NCI-H1436 (cell line): ENCODE measurements at places on chromosomes 13 and 19.

GRCh38 chr19:2540646-2541454 lies 64.9 kb downstream of the GADD45B start:
- DNase-seq, result no peak

GRCh38 chr13:64993514-64994164 lies 2236.5 kb downstream of the PCDH9 start:
- DNase-seq, result no peak

- peak; percentile 47 for DNase-seq
Observed at GRCh38 chr19:10269333-10270179, 1.4 kb upstream of the ICAM1 start.

GRCh38 chr13:49561062-49561410 lies 24.3 kb downstream of the RCBTB1 start:
- no peak for DNase-seq

- no peak for DNase-seq
Observed at GRCh38 chr13:94813920-94814475, 101.7 kb upstream of the SOX21 start.

- no peak for DNase-seq
Observed at GRCh38 chr13:99303863-99304521, 3.2 kb downstream of the GPR183 start.

GRCh38 chr13:31963631-31964030 lies 67.9 kb upstream of the FRY start:
- no peak for DNase-seq

DNA sequence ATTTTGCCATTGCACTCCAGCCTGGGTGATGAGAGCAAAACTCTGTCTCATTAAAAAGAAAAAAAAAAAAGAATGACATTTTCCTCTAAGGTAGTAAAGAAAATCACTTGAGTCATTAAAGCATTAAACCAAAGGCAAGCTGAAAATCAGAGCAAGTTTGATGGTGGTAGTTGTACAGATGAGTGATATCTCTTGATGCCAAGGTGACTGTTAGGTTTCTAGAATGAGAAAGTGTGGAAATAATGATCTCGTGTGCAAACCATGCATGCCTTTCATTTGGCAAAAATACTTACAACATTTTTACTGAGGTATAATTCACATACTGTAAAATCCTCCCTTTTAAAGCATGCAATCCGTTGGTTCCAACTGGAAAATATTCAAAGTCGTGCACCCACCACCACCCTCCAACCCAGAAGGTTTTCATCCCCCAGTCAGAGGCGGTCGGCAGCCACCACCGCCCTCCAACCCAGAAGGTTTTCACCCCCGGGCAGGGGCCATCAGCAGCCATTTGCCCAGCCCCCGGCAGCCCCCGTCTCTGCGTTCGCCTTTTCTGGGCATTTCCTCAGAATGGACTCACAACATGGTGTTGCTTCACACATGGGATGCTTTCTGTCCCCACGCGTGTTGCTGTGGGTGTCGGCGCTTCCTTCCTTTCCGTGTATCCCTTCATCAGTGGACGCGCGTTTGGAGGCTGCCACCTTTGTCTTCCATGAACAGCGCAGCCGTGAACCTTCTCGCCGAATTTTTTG lies 90.2 kb downstream of the ATP11A start:
- no peak for DNase-seq

GRCh38 chr13:24290280-24290932 lies 19.0 kb upstream of the C1QTNF9 start:
- no peak for DNase-seq

DNA sequence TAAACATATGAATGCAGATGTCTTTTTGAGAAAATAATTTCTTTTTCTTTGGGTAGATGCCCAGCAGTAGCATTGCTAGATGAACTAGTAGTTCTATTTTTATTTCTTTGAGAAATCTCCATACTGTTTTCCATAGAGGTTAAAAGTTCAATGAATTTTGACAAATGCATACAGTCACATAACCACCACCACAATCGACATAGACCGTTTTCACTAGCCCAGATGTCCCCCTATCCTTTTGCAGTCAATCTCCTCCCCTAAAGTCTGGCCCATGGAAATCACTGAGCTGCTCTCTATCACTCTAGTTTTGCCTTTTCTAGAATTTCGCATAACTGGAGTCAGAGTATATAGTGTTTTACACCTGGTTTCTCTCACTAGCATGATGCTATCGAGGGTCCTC lies 10.8 kb downstream of the FAM216B start:
- DNase-seq, result no peak

- no peak for DNase-seq
Observed at GRCh38 chr13:71488201-71488600, 378.8 kb downstream of the DACH1 start.

GRCh38 chr13:81326913-81327312 lies 986.0 kb upstream of the SPRY2 start:
- peak; percentile 29 for DNase-seq

GRCh38 chr19:2747349-2747748 lies 7.5 kb upstream of the SLC39A3 start:
- DNase-seq, result no peak

DNA sequence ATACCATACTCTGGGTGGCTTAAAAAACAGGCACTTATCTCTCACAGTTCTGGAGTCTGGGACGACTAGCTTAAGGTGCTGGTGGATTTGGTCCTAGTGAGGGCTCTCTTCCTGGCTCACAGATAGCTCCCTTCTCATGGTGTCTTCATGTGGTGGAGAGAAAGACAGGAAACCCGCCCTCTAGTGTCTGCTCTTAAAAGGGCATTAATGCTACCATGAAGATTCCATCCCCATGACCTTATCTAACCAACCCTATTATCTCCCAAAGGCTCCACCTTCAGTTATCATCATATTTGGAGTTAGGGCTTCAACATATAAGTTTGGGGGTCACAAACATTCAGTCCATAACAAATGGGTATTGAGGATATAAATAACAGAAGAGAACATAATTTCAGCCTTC lies 139.4 kb downstream of the HS6ST3 start:
- DNase-seq, result no peak

DNA sequence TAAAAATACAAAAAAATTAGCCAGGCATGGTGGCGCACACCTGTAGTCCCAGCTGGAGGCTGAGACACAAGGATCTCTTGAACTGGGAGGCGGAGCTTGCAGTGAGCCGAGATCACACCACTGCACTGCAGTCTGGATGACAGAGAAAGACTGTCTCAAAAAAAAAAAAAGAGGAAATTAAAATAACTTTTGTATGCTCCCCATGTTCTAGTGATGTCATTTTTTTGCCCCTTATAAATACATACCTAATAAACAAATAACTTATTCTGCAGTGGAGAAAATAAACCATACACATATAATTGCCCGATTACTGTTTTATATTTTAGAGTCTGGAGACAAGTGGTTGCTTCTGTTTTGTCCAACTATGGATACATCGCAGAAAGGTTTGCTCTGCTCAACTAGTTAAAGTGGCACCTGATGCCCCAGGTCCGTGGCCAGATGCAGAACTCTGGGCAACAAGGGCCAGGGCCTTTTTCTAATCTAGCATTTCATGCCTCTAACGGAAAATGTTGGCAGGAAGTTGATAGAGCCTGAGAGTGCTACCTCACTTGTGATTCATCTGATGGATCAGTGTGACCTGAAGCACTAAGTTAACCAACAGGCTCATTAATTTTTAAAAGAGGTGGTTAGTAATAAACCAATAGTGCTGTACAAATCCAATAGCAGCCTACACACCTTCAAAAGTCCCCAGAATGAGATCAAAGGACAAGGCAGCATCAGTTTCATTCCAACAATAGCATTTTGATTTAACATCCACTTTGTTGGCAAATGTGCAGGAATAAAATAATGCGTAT lies 18.8 kb downstream of the UBE2L5 start:
- no peak for DNase-seq

- DNase-seq, result no peak
Observed at GRCh38 chr13:37656247-37656940, 57.8 kb upstream of the POSTN start.

DNA sequence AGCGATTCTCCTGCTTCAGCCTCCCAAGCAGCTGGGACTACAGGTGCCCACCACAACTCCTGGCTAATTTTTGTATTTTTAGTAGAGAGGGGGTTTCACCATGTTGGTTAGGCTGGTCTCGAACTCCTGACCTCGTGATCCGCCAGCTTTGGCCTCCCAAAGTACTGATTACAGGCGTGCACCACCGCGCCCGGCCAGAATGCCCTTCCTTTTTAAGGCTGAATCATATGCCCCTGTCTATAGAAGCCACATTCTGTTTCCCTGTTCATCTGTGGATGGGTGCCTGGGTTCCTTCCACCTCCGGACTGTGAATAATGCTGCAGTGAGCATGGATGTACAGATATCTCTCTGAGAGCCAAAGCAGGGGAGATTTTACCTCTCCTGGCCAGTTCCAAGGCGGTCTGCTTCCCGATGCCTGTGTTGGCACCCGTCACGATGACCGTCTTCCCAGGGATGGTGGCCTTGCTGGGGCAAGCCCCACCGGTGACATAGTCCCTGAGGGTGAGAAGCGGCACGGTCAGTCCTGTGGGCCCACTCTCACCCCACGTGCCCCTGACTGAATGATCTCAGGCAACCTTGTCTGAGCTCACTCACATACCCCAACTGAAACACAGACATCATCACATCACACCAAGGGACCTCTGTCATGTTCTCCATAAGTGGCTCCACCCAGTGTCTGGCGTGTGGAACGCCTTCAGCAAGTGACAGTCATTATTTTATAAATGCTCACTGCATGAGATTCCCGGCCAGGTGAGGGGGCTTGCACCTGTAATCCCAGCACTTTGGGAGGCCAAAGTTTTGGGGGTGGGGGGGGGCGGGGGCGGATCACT lies 4.0 kb downstream of the RDH13 start:
- DNase-seq, result no peak

- DNase-seq, result no peak
Observed at GRCh38 chr13:101919541-101920181, 467.2 kb downstream of the ITGBL1 start.

GRCh38 chr13:36913463-36913862 lies 6.6 kb downstream of the SMAD9 start:
- DNase-seq, result no peak

DNA sequence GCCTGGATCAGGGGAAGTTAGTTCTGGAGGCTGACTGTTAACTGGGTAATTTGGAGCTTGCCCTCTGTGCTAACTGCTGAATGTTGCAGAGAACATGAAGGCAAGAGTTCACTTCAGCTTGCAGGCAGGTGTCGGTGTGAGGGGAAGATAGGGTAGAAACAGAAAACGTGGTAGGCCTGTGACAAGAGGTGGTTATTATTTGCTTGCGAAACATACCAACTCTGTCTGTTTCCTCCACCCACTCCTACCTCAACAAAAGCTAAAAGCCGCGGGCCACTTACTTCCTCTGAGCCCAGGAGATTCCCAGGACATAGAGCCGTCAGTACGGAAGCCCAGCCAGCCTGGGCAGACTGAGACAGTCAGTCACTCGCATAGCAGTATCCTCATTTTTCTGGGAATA lies 119.2 kb upstream of the ABCC4 start:
- no peak for DNase-seq

GRCh38 chr13:76816394-76816793 lies 69.8 kb downstream of the KCTD12 start:
- no peak for DNase-seq

DNA sequence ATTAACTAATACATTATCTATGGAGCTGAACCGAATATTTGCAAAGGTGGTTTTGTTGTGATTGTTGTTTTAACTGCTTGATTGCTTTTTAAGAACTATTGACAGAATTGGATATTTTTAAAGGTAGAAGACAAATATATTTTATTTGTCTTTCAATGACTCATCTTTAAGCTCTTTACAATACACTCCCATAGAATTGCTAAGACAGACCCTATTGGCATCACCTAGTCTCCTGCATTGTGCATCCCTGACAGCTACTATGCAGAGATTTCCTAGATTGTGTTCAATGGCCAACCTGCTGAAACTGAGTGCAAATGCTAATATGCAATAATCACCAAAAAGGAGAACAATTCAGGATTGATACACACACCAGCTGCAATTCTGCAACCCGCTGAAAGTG lies 19.7 kb upstream of the SCEL start:
- DNase-seq, result no peak

GRCh38 chr13:98543378-98544103 lies 33.4 kb downstream of the STK24 start:
- DNase-seq, result no peak

DNA sequence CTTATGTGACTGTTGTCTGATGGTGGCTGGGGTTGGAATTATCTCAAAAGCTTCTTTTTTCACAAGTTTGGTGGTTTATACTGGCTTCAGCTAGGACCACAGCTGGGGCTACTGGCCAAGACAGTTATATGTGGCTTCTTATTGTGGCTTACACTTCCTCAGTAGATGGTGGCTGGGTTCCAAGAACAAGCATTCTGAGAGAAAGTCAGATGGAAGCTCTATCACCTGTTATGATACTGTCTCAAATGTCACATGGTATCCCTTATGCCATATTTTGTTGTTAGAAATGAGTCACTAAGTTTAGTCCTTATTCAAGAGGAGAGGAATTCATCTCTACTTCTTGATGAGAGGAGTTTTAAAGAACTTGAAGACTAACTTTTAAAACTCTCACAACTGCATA lies 41.6 kb downstream of the NDFIP2 start:
- DNase-seq, result no peak

DNA sequence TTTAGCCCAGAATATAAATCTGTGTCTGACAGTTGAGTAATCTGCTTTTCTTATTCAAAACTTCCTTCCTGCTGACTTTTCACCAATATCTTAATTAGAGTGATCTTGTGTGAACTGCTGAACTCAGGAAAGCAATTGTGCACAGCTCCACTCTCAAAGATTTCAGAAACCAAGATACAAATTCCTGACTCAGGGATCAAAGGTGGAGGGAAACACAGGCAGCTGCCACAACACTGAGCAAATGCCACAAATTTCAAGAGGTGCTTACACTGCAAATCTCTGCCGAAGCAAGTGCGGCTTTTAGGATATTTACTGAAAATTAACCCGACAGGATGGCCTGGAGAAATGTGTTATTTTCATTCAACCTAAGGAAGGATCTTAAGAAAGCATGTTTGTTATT lies 111.4 kb downstream of the STOML3 start:
- no peak for DNase-seq

GRCh38 chr13:22773465-22773864 lies 407.3 kb upstream of the SGCG start:
- no peak for DNase-seq

DNA sequence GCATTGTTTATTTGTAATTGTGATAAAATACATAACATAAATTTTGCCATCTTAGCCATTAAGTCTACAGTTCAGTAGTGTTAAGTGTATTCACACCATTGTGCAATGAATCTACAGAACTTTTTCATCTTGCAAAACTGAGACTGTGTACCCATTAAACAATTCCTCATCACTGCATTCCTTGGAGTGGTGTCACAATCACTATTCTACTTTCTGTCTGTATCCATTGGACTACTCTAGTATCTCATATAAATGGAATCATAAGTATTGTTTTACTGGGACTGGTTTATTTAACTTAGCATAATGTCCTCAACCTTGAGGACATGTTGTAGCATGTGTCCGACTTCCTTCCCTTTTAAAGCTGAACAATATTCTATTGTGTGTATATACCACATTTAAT lies 36.8 kb downstream of the UFM1 start:
- no peak for DNase-seq

- DNase-seq, result no peak
Observed at GRCh38 chr13:20815464-20815863, 41.7 kb upstream of the EEF1AKMT1 start.

GRCh38 chr13:97491452-97491851 lies 57.5 kb downstream of the RAP2A start:
- DNase-seq, result no peak
